T-cell (primary cell): ENCODE measurements at places on chromosomes 16 and 17. TPM values are rescaled to one million over a fixed set of nuclear protein-coding genes. Genes with fewer than 3 reads are reported as not detected.

The TNK1 gene
- total RNA-seq = 16.0 TPM

The PLA2G10 gene
- total RNA-seq = not detected

The TRIM72 gene
- not detected for total RNA-seq

The NPEPPS gene
- total RNA-seq = 95.0 TPM

The KRTAP17-1 gene
- not detected for total RNA-seq
